WTC11 (cell line): ENCODE measurements at places on chromosomes 2 and 18.

- no peak overlapping the region for H3K27ac ChIP-seq
- no peak for DNase-seq
- H3K36me3 ChIP-seq: peaks cover 27% of the 10 kb centered on the region
- no peak overlapping the region for H3K4me3 ChIP-seq
- no peaks in the 10 kb centered on the region for H3K4me1 ChIP-seq
These were observed 46.2 kb downstream of the PPP4R1 start for GRCh38 chr18:9568186-9568585.

DNA sequence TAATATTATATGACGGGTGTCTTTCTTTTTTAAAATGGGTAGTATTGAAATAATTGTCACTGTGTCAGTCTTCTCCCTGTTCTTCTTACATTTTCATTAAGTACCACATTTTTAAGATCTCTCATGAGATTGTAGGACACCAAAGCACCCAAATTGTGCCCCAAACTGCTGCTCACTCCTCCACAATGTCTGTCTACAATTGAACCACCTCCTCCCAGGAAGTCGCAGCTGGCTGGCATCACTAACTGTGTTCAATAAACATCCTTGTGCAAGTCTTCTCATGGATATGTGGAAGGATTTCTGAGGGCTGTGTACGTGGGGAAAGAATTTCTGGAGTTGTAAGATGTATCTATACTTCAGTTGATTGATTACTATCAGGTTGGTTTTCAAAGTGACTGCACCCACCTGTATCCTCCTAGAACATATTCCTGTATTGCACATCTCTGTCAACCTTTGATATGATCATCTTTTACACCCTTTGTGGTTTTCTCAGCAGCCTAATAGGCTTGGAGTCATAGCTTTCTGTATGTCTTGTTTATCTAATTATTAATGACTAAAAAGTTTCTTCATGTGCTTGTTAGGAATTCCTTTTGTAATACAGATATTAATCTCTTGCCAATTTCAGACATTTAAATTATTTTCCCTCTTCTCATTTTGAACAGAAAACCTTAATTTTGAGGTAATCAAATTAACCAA is 774.9 kb downstream of the RNF144A start:
- DNase-seq: no peak
- no peaks in the 10 kb centered on the region for H3K36me3 ChIP-seq
- H3K27me3 ChIP-seq: no peaks in the 10 kb centered on the region
- no peak overlapping the region for H3K4me3 ChIP-seq
- H3K4me1 ChIP-seq: peaks cover 30% of the 10 kb centered on the region
- H3K27ac ChIP-seq: no peak overlapping the region

DNA sequence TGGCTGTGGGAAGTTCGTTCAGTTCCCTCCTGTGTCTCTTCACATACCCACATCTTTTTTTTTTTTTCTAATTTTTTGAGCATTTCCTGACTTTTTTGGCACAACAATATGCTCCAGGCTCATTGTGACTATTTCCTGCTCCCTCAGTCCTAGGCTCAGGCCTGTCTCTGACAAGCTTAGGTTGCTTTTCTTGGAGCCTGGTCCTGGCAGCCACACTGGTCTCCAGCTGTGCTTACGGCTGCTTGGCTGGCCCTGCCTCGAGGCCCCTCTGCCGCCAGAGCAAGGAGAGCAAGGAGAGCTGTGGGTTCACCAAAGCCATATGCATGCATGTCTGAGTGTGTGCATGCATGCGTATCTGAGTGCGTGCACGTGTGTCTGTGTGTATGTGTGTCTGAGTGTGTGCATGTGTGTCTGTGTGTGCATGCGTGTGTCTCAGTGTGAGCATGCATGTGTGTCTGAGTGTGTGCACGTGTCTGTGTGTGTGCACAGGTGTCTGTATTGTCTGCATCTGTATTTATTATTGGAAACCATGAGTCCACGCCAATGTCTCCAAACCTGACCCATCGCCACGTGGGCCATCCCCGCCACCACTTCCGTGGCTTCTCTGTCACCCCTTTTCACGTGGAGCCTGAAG is 766.1 kb upstream of the SALL3 start:
- peaks cover 4% of the 10 kb centered on the region; the same call in 1 of the 2 replicates for H3K27me3 ChIP-seq
- H3K4me3 ChIP-seq: no peak overlapping the region
- DNase-seq: no peak
- no peak overlapping the region for H3K27ac ChIP-seq
- H3K4me1 ChIP-seq: peaks cover 4% of the 10 kb centered on the region; the same call in 1 of the 2 replicates

DNA sequence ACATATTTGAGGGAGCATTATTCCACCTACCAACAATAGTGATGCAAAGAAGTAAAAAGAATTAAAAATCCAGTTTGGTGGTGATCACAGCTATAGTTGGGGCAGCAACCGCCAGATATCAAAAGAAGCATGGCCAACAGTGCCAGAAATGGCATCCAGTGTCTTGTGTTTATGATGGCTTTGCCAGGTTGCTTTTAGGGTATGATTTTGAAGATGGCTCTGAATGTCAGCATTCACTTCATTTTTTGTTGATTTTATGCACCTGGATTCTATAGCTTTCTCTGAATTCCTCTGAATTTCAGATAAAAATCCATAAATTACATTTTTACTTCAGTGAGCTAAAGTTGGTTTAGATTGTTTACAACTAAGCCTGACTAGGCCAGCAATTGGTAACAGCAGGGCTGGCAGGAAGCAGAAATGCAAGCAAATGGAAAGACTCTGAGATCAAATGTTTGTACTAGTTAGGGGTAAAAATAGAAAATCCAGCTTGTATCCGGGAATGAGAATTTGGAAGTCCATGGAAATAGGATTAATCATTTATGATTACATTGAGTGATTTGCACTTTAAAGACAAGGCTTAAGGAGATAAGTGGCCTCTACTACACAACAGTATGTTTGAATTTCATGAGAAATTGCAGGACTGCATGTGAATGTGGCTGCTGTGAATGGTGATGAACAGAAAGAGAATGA is 40.4 kb downstream of the COL3A1 start:
- peaks cover 14% of the 10 kb centered on the region for H3K4me1 ChIP-seq
- no peaks in the 10 kb centered on the region for H3K36me3 ChIP-seq
- DNase-seq: no peak
- H3K27ac ChIP-seq: no peak overlapping the region
- H3K27me3 ChIP-seq: no peaks in the 10 kb centered on the region
- no peak overlapping the region for H3K4me3 ChIP-seq

DNA sequence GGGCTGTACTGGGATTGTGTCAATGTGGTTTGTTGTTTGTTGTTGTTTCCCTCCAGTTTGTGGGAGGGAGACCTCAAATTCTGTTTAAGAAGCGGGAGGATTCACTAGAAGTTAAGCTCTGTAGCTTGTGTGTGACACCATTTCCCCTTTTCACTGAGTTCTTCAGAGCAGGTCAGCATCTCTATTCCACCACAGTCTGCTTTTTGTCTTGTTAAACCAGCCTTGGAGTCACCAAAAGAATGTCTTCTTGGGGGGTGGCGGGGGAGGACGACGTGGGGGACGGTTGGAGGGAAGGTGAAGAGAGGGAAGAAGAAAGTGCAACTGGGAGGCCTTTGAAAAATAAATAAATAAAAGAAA is 2.3 kb upstream of the BCL11A start:
- no peaks in the 10 kb centered on the region for H3K36me3 ChIP-seq
- H3K27ac ChIP-seq: peak overlapping the region; percentile 93
- peak overlapping the region; percentile 89 for H3K4me3 ChIP-seq
- DNase-seq: no peak
- peaks cover 19% of the 10 kb centered on the region for H3K27me3 ChIP-seq

GRCh38 chr18:32048507-32049091 is 30.0 kb downstream of the RNF125 start:
- DNase-seq: no peak
- H3K36me3 ChIP-seq: peaks cover 19% of the 10 kb centered on the region
- no peaks in the 10 kb centered on the region for H3K27me3 ChIP-seq
- peak overlapping the region; percentile 55; the same call in 1 of the 2 replicates for H3K27ac ChIP-seq

DNA sequence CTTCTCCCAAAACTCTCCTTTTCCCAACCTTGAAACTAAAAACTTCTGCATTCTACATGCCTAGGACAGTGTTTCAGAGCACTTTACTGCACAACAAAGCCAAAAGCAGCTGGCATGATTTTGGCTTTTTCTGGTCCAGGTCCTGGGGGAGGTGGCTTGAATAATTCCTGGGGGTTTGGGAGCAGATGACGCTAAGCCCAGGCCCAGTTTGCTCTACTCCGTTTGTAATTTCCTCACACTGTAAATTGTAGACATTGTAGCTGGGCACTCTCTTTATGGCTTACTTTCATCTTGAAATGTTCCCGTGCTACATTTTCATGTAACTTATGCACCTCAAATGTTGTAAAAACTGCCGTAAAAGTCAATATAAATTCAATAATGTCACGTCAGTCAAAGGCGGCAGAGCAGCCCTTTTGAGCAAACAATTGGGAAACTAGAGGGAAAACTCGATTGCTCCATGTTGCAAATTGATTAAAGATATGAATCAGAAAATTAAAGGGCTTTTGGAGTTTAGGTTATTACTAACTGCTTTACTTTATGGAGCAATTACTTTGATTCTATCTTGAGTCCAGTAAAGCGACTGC is 373.2 kb upstream of the SLC14A2 start:
- H3K27ac ChIP-seq: no peak overlapping the region
- DNase-seq: no peak
- no peak overlapping the region for H3K4me3 ChIP-seq
- peaks cover 17% of the 10 kb centered on the region for H3K4me1 ChIP-seq

- peaks cover 84% of the 10 kb centered on the region for H3K4me1 ChIP-seq
- H3K27ac ChIP-seq: peak overlapping the region; percentile 71
- H3K27me3 ChIP-seq: peaks cover 21% of the 10 kb centered on the region
- no peak for DNase-seq
- H3K36me3 ChIP-seq: no peaks in the 10 kb centered on the region
- no peak overlapping the region for H3K4me3 ChIP-seq
These were observed 66.9 kb downstream of the STK39 start for GRCh38 chr2:168180483-168180882.

GRCh38 chr2:16452123-16452522 is 213.5 kb downstream of the CYRIA start:
- H3K4me1 ChIP-seq: peaks cover 6% of the 10 kb centered on the region
- no peak for DNase-seq
- no peaks in the 10 kb centered on the region for H3K27me3 ChIP-seq

- H3K27ac ChIP-seq: no peak overlapping the region
- H3K4me3 ChIP-seq: no peak overlapping the region
- no peaks in the 10 kb centered on the region for H3K36me3 ChIP-seq
- no peaks in the 10 kb centered on the region for H3K27me3 ChIP-seq
- no peak for DNase-seq
These were observed 220.7 kb downstream of the IRS1 start for GRCh38 chr2:226578879-226579278.

DNA sequence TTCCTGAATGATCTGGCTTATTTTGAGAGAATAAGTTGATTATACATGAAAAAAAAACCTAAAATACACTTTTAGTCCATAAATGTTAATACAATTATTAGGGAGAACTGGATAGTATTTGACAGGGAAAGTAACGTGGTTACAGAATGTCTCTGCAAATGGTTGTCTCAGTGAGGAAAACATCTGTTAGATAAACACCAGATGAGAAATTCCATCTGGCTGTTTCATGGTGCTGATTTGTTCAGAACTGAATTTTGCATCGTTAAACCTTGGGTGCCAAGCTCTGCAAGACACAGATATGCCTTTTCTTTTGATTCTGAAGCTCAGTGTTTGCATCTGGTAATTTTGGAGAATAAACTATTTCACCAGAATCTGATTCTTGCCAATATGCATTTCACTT is 90.4 kb downstream of the SCN3A start:
- no peaks in the 10 kb centered on the region for H3K27me3 ChIP-seq
- H3K4me1 ChIP-seq: peaks cover 15% of the 10 kb centered on the region
- H3K27ac ChIP-seq: no peak overlapping the region
- H3K4me3 ChIP-seq: no peak overlapping the region
- no peak for DNase-seq
- no peaks in the 10 kb centered on the region for H3K36me3 ChIP-seq

DNA sequence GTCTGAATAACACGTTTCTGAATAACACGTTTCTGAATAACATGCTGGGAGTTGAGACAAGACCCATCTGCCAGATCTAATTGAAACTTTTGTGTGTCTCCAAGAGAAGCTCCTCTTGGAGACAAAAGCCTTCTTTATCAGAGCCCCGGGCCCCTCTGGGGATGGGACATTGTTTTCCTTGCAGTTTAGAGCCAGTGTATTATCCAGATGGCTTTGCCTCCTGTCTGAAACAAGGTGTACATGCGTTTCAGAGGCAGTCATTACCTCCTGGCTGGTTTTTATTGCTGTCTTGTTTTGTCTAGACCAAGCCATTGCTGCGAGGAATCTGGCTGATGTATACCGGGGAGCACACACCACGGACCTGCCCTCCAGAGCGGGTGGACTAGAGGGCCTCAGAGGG is 7.8 kb downstream of the FOSL2 start:
- no peaks in the 10 kb centered on the region for H3K36me3 ChIP-seq
- no peaks in the 10 kb centered on the region for H3K27me3 ChIP-seq
- no peak for DNase-seq
- no peak overlapping the region for H3K27ac ChIP-seq

DNA sequence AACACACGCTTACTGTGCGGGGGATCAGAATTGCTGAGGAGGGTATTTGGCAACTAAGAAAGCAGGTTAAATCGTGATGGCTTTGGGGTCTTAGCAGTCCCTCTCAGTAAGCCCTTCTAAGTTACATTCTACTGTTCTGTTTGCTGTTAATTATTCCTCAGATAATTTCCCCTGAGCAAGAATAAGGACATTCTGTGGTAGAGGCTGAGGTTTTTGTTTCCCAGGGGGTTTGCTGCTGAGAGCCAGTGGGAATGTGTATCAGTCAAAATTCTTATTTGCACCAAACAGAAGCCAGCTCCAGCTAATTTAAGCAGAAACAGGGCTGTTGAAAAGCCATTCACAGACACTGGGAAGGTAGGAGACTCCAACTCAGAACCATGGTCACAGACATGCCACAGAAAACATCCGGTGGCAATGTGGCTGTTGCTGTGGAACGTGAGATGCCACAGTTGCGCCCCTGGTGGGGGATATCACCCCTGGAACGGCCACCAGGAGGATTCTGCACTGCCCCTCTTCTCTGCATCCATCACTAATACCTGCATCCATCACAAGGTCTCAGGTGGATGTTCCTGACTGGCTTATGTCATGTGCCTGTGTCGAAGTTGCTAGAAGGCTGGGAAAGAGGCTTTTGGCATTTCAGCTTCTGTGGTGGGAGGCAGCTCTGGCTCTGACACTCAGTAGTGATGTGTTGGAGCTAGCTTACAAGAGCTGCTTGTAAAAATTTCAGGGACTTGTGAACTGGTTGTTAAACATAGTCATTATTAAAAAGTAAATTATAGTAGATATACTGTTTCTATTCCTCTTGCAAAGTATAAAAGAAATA is 23.2 kb downstream of the SLC4A3 start:
- no peaks in the 10 kb centered on the region; the same call in 1 of the 2 replicates for H3K27me3 ChIP-seq
- H3K4me3 ChIP-seq: no peak overlapping the region
- DNase-seq: no peak
- peaks cover 5% of the 10 kb centered on the region for H3K4me1 ChIP-seq

- no peak overlapping the region for H3K27ac ChIP-seq
- no peak overlapping the region for H3K4me3 ChIP-seq
- H3K27me3 ChIP-seq: no peaks in the 10 kb centered on the region; the same call in 1 of the 2 replicates
- H3K4me1 ChIP-seq: peaks cover 8% of the 10 kb centered on the region
These were observed 109.3 kb upstream of the MYCN start for GRCh38 chr2:15830937-15831549.

DNA sequence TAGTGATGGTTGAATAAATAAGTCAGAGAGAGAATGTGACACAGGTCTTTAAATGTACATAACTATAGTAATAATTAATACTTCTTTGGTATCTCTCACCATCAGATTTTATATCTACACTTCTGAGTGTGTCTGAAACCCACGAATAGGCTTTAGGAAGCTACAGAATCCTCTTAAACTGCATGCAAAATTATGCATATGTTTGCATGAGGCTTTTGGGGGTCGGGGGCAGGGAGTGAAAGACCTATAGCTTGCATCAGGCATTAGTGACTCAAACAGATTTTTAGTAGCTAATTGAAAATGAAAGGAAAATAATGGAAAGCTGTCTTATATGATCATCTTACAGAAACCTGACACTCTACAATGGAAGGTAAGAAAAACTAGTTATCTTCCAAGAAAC is 14.9 kb downstream of the LRPPRC start:
- no peaks in the 10 kb centered on the region for H3K27me3 ChIP-seq
- DNase-seq: no peak
- 0 out of 2 replicates have a peak overlapping the region, but pooled peaks have one; percentile 8 for H3K27ac ChIP-seq
- no peak overlapping the region for H3K4me3 ChIP-seq
